ENCODE measurements at places on chromosomes 13 and 19.

DNA sequence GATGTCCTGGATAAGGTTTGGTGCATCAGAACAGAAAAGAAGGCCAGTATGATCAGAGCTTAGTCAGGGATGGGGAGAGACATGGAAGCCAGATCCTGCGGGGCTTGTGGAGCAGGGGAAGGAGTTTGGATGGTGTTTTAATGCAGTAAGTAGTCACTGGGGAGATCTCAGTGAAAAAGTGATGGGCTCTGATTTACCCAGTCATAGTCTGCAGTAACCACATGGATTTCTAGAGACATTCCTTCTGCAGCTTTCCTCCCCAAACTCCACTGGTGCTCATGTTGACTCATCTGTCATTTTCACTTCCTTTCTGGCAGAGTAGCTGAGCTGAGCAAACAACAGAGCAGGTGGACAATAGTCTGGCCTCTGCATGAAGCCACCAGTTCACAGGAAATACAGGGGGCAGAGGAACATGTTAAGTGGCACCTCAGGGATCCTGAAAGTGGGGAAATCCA is 144.1 kb downstream of the DPF1 start:
- peak; percentile 70 for DNase-seq

DNA sequence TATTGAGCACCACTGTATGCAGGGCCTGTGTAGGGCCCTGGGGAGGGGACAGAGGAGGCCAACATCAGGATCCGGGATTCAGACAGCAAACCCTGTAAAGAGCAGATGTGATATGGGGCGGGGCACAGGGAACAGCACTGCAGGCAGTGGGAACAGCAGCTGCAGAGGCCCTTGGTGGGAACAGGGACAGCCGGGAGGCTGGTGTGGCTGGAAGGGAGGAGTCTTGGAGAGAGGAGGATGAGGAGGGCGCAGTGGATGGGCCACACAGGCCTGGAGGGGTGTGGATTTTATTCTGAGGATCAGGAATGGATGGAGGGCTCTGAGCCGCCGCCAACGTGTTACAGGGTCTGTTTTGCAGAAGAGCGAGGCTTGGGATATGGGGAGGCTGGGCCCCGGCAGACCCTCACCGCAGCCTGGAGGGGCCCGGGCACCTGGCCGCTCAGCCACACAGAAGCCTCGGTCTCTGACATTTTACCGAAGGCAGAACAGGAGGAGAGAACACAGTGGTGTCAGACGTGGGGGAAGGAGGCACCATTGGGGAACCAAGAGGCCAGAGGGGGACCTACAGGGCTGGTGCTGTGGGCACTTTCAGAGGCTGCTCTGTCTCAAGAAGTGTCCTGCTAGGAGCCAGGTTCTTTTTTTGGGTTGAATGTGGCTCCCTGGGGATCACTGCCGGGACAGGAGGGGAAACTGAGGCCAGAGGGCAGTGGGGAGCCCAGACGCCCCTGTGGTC is 6.9 kb downstream of the EFNA2 start:
- no peak for DNase-seq

- no peak for DNase-seq
These were observed 11.8 kb upstream of the FBN3 start for GRCh38 chr19:8161135-8161646.

DNA sequence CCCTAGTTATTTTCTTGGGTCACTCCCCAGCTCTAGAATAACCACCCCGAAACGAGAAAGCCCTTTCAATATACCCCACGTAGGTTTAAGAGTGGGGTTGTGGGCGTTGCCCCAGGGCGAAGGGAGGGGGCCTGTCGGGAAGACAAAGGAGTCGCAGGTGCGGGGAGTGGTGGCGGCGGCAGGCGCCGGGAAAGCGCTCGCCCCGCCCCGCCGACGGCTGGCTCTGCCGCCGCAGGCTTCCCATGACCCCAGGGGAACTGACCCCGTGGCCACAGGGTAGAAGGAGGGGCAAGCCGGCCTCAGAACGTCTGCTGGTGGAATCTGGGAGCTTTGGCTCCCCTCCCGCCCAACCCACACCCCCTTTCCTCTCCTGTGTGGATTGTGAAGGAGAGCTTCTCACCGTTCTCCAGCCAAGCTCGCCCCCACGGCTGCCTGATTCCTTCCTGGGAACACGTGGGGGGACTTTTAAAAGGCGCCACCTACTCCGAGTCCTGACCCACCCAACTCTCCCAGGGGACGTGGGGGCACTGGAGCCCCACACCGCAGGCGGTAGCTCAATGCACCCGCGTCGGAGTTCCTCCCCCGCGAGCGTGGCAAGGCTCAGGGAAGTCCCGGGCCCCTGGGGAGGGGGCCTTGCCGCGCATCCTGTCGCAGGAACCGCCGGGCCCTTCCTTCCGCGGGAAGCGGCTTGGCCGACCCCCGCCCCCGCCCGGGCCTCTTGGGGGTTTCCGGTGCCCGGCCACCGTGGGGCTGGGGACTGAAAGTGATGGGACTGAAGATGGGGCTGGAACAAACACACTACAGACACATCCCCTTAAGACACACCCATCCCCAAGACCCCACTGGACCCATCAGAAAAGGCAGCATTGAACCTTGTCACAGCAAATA is 5.5 kb downstream of the IER2 start:
- no peak for DNase-seq

- no peak for DNase-seq
These were observed 13.6 kb upstream of the ERCC1 start for GRCh38 chr19:45437328-45437727.
